Right kidney (tissue), 9 donors: ENCODE measurements at places on chromosomes 16 and 17.

DNA sequence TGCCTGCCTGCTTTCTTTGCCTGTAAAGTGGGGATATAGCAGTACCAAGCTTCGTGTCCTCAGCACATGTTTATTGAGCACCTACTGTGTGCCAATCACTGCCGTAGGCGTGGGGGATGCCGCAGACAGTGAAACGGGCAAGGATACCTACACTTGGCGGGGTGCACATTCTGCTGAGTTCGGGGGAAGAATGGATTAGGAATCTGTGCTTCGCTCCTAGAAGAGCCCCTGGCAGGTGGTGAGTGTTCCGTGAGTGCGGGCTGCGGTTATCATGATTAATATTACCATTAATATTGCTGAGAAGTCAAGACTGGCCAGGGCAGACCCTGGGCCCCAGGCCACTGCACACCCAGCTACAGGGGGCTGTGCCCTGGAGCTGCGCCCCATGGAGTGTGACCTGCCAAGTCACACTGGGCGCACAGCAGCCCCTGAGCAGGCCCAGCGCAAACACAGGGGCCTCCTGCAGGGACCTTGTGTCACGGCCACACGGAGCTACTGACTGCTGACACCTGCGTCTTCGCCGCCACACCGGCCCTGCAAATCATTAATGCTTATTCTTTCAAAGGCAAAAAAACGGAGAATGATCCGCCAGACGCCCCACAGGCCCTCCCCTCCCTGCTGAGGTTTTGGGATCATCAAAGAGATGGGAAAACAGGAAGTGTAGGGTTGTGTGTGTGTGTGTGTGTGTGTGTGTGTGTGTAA, 213.4 kb upstream of the GSE1 start:
- peak; percentile 45 for DNase-seq

DNA sequence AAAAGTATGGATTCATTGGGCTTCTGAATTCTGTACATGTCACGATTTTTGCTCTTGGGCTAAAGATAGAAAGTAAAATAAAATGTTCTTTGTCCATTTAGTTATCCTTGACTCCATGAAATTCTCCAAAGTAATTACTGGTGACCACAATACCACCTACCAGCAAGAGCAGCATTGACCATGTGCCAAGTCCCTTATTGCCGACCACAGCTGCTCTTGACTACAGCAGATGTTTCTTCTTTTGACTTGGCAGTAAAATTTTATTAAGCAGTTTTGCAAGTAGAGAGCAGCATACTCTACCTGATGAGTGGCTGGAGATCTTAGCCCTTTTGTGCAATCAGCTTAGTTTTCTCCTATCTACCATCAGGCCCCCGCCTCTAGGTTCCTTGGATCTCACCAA, 152.2 kb upstream of the TBX2 start:
- no peak for DNase-seq

DNA sequence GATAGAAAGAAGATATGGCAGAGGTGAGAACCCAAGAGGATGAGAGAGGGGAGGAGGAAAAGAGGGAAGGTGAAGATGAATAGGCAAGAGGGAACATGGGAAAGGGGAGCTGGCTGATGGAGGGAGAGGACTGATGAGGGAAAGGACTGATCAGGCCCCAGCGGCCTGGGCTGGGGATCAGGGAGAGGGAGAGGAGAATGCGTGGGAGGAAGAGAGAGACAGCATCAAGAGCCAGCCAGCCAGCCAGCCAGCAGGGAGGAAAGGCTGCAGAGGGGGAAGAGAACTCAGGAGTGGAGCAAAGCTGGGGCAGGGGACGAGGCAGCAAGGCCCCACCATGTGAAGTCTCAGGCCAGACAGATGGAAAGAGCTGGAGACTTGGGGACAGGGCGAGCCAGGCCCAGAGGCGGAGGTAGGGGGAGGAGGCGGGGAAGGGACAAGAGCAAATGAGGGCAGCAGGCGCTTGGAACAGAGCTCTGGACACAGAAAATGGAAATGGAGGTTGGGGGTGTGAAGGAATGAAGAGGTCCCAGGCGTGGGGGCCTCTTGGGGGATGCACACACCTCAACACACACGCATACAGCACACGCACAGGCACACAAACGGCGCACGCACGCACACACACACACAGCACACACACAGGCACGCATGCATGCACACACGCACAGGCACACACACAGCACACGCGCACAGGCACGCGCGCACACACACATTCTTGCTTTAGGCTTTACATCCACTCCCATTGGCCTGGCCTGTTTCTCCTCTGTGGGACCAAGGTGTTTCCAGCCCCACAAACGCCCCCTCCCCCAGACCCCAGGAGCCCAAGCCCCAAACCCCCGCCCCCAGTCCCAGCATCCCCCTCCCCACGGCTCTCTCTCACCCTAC, 12.3 kb downstream of the DLG4 start:
- DNase-seq, result peak; percentile 61

GRCh38 chr16:83441517-83441916, 366.3 kb upstream of the HSBP1 start:
- DNase-seq, result no peak

GRCh38 chr16:63776437-63776836, 1345.4 kb downstream of the CDH11 start:
- no peak for DNase-seq

- DNase-seq, result peak; percentile 87
Observed at GRCh38 chr17:7436556-7437368, 1.5 kb downstream of the TMEM102 start.

DNA sequence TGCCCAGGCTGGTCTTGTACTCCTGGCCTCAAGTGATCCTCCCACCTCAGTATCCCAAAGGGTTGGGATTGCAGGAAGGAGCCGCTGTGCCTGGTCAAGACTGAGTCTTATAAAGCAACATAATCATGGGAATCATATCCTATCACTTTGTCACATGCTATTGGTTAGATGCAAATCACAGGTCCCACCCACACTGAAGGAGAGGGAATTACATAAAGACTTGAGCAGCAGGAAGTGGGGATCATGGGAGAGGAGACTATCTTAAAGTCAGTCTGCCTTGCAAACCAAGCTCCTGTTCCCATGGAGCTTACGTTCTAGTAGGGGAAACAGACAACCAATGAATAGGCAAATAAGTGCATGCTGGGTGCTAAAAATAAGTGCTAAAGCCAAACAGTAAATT, 28.3 kb upstream of the TENT4B start:
- DNase-seq, result no peak

DNA sequence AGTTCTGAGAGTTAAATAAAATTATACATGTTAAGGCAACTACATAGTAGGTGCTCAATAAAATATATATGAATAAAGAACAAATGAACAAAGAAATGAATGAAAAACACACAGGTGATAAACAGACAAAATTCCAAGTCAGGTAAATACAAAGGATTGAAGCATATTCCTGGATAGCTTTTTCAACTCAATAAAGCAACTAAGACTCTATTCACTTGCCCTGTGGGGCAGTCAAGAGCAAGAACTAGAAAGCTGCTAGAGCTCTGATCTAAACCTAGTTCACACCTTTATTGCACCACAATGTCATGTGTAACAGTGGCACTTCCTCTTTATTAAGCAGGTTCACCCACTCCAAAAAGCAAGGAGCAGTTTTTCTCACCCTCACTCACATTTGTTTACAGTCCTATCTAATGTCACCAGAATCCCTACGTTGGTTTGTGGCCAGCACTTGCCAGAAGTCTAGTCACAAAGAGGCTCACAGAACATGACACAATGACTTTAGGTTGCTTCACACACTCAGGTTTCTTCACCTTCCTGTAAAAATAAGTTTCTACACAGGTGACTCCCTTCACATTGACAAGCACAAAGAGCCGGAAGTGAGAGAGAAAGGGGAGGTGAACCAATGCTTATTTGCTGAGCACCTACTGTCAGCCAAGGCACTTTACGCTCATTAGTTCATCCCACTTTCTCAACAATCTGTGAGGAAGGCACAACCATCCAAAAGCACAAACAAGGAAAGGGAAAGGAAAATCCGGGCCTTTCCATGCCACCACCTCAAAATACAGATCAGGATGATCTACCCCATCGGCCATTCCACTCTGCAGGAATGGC, 70.8 kb downstream of the XPO6 start:
- no peak for DNase-seq
